ENCODE measurements at places on chromosomes 4 and X.

DNA sequence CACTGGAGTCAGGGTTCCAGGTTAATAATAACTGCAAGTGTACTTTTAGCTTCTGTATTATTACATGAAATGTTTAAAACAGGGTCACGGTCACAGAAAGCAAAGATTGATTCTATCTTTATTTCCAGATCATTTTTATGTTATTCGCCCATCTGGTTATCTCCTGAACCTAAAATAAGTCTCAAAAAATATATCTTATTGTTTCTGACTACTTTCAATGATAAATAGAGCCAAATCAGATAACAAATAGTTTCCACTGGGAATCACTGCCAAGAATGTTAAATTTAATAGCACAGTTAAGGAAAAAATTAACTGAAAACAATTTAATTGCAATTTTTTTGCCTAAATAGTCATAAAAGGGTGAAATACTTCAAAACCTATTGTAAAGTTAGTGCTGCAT is 17.2 kb upstream of the VEGFD start:
- DNase-seq = no peak

DNA sequence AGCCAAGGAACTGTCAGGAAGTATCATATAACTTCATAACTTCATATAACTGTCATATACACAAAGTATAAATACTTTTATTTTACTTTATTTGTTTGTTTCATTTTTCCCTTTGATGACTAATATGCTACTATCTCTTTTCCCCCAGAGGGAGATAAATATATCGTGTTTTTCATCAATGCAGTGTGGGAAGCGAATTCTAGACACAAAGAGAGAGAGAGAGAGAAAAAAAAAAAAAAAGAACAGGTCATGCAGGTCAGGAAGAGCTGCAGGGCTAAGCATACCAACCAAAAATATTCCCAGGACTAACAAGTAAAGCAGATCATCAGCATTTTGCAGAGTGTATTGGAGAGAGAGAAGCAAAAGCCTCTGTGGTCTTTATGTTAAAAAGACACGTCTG is 1849.2 kb downstream of the STIM2 start:
- no peak for DNase-seq

DNA sequence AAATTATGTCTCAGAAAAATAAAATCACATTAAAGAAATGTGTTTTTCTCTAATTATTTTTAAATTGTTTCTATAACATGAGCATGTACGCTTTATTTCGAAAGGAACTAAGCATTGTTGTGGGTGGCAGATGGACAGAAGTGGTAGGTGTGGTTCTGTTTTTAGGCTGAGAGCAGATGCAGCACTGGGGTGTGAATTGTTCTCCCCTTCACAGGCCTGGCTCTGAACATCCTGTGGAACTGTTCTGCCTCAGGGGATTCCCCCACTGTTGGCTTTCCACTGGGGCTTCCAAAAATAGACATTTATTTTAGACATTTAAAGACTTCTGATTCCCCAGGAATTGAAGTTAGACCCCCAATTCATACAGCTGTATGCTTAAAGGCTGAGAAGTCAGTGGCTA is 41.9 kb upstream of the PDHA2 start:
- DNase-seq = no peak

DNA sequence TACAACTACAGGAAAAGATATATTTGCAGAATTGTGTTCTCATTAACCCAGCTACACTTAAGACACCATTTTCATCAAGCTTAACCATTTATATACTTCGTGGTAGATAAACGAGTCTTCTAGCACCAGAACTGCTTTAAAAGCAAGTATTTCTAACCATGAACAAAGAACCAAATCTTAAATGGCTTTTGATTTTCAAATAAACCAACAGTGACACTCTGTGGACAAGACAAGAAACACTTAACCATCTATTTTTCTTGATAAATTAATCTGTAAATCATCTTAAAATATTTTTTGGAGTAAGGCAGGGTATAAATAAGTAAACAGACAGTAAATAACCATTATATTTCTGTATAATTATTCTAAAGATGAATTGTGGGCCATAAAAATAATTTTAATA is 10.2 kb downstream of the BEND2 start:
- no peak for DNase-seq

- no peak for DNase-seq
These were observed 4.5 kb downstream of the SNX25 start for GRCh38 chr4:185213877-185214276.

DNA sequence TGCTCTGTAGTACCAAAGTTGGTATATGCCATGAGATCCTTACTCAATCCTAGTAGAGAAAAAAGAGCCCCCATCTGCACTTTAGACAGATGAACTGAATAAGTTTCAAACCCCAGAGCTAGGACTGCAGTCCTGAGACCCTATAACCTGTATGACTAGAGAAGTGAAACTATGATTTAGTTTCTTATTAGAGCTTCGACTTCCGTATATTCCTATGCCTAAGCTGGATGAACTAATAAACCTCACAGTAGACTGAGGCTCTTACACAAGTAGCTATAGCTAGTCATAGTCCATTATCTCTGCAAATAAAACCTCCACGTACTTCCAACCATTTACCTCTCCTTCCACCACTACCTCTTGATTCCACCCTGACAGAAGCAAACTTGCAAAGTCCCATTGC is 6.3 kb upstream of the OTUD4 start:
- no peak for DNase-seq

- no peak for DNase-seq
These were observed 66.1 kb downstream of the HADH start for GRCh38 chr4:108055787-108056186.

GRCh38 chr4:25913056-25913850 is 767 bp upstream of the SMIM20 start:
- no peak for DNase-seq

- DNase-seq = no peak
These were observed 4.1 kb downstream of the PCDH7 start for GRCh38 chr4:30724247-30724646.

- DNase-seq = no peak
These were observed 17.8 kb upstream of the RAB33B start for GRCh38 chr4:139436122-139436521.

DNA sequence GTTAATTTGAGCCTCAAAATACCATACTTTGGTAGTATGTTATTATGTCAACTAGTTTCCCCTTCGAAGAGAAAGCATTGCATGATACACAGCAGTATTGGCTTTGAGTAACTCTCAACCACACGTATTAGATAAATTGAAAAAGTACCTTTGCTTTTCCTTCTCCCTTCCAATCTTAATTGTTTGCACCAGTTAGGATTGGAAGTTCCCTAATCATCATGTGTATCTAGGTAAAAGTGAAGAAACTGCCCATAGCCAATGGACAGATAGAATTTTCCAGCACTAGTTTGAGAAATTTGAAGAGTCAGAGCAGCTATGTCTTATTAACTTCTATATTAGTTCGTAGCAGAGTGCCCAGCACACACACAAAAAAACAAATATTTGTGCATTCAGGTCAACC is 241.3 kb downstream of the COX7B2 start:
- DNase-seq = no peak

- no peak for DNase-seq
These were observed 78.8 kb downstream of the PHEX start for GRCh38 chrX:22110729-22111494.

GRCh38 chr4:74621616-74622015 is 172.7 kb downstream of the BTC start:
- DNase-seq = no peak

All from NCI-H524 treated with DMSO at 0.1 percent for 48 hours (cell line).